GM23338 (cell line): ENCODE measurements at places on chromosomes 1 and 21.

GRCh38 chr1:235169986-235170385, 8.9 kb upstream of the RBM34 start:
- no peak for DNase-seq

DNA sequence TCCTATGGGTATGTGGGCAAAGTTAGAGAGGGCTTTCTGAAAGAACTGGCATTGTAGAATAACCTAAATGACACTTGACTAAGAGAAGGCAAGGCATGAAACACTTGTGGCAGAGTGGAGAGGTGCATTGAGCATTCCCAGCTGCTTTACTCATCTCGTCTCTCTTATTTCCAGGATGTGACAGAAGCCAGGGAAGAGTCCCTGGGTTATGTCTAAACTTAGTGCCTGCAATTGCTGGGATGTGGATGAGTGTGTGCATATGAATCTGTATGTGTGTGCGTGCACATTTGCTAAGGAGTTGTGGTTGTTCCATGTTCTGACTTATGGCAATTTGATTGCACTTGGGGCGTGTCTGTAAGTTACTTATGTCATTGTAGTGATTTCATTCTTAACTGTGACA, 1326.5 kb upstream of the B3GALT2 start:
- DNase-seq: no peak

- no peak for DNase-seq
Observed at GRCh38 chr1:112520166-112520565, 11.4 kb downstream of the WNT2B start.

DNA sequence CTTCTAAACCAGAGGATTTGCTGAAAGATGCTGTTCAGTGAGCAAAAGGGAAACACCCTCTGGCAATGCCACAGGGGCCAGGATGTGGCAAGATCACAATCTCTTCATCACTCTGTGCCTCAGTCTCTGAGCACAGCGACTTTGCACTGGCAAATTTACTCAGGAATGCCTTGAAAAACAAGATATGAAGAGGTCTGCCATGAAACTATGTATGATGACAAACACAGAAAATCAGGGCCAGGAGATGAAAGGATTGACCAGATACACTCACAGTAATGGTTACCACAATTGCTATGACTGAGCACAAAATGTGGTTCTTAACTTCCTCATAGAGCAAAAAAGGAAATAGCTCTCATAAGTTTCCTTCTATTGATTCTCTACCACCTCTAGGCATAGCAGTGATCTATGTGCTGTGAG, 5.8 kb downstream of the TTC13 start:
- no peak for DNase-seq

DNA sequence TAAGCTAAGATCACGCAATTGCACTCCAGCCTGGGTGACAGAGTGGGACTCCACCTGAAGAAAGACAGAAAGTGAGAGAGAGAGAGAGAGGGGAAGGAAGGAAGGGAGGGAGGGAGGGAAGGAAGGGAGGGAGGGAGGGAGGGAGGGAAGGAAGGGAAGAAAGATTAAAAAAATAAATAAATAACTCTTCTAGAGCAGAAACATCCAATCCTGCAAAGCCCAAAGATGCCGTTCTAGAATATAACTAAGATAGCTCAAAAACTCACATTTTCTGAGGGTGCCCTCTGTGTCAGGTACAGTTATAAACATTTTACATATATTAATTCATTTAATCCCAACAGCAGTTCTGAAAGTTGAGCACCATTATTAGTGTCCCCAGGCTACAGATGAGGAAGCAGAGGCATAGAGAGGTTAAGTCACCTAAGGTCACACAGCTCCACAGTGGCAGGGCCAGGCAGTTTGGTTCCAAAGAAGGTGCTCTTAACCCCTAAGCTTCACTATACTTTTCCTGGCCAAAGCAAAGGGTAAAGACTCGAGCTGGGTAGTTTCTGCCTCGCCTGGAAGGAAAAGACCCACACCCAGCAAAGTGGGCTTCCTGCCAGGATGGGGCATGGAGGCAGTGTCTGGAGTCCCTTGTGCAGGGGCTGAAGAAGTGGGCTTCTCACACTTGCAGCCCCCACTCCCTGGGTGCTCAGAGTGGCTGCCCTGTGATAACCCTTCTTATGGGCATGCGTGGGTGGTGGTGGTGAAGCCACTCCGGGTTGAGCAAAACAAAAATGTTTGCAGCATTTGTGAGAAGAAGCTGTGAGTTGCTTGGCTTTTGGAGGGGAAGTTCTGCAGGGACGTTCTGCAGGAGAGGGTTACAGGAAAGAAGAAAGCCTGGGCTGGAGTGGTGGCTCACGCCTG, 7.9 kb upstream of the PIK3CD start:
- no peak for DNase-seq

DNA sequence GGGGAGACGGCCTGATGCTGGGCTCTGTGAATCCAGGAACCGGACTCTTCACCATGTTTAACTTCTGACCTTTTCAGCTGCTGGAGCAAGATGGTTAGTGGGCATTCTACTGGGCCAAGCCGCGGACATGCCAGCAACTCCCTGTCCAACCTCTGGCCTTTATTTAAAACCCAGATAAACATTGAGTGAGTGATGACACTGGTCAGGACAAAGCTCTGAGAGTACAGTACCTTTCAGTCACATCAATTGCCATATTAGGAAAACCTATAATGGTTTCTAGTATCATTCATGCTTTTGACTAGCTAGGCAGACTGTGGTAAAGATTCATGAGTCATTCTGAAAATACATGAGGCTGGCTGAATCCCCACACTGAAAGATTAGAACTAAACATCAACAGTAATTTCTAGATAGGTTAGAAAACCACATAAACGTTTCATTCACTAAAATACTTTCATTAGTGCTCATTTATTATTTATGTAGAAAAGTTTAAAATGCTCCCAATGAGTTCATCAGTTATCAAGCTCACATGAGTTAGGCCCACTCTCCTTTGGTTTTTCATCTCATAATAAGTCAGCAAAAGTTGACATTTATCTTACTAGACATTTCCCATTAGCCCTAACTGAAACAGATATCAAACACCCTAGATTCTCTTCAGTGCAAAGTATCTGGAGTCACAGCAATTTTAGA, 7.1 kb upstream of the ACTA1 start:
- no peak for DNase-seq

DNA sequence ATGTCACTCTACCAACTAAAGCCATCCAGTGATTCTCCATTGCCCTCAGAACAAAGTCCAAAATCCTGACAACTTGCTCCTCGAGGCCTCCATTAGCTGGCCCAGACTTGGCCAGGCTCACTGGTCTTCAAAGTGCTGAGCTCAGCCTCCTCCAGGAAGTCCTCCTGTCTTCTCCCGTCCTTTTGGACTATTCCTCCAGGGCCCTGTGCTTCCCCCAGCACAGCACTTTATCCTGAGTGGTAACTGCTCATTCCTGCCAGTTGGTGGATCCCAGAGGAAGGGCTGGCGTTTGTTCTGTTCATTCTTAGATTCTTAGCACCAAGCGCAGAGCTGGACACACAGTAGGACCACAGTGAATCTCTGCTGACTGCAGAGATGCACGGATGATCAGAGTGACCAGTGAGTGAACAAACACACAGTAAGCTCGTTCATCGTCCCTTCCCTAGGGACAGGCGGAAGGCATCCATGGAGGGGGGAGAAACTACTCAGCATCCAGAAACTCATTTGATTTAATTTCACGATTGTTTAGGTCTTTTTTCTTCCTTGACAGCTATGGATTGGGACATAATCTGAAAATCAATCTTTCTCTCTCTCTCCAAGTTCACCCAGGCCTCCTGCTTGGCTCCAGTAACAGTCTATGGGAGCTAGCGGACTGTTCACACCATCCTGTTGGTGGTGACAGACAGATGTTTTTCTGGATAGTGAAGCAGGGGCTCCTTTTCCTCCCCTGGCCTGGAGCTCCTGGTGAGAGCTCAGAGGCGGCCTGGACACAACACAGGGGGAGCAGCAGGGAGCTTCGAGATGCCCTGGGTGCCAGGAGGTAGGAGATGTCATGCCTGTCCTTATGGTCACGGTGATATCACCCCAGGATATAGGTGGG, 180.2 kb downstream of the PTPRU start:
- DNase-seq: peak; percentile 57

DNA sequence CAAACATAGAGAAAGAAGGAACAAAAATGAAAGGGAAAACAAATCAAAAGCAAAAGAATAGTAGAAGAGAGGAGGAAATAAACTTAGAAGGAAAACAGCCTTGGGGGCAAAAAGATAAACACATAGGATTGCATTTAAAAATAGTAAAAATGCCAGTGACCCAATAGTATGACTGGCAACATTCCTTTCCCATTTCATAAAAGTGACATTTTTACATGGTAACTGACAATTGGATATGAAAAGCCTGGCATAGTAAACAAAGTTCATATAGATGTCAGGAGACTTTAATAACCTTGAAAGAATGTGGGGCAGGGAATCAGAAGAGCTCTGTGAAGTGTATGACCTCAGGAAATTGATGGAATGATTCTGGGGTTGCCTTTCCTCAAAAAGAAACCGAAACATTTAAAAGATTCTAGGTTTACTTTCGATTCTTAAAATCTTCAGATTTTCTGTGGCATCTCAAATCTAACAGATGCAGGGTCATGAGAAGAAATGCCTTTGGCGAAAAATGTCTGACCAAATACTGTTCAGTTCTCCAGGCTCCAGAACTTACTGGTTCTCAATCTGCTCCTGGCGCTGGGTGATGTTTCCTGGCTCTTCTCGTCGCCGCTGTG, 33.7 kb downstream of the SPTA1 start:
- no peak for DNase-seq

- no peak for DNase-seq
Observed at GRCh38 chr1:21051177-21051825, 125.4 kb downstream of the EIF4G3 start.
